ENCODE measurements at places on chromosomes 7 and 10.
A peak's percentile ranks its signal among the peaks of the same experiment; 100 is the strongest.

DNA sequence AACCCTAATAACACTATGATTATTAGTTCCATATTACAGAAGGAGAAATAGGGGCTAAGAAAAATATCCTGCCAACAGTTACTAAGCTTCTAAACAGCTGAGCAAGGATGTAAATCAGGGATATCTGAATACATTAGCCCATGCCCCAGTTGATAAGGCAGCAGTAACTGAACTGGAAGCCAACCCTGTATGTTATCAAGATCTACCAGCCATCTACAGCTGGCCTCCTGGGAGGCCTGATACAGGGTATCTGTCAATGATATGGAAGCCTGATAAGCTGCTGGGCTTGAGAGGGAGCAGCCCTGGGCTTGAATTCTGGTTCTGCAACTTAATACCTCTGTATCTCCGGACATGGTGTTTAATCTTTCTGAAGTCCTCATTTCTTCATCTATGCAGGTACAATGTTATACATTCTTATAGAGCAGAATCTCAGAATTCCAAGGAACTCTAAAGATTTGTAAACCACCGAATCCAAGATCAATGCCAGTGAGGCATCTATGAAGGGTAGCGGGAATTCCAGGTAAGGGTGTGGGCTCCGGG lies 37.9 kb upstream of the AFAP1L2 start:
- DNase-seq, result no peak

DNA sequence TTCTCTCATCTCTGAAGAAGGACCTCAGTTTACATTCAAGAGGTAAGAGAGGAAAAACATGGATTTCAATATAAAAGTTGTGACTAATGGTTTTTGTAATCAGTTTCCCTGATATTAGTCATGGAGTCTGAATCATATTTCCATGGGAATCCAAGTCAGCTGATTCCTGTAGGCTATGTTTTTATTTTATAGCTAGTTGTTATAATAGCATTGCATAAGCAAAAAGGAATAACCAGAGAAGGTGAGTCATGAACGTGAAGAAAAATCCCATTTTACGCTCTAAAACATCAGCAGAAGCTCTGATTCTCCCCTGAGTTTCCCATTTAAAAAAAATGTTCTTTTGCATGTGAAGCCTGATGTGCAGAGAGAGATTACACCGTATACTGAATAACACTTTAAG lies 299.3 kb downstream of the SFMBT2 start:
- no peak for DNase-seq

- DNase-seq, result no peak
Observed at GRCh38 chr7:138797715-138798320, at the start of the genes ATP6V0A4 and TMEM213. Gene ATP6V0A4 (minus strand): TSS chr7:138798196. CDS start chr7:138771247, 26,949 bp downstream. Gene TMEM213 (plus strand): TSS chr7:138797994. CDS start chr7:138798105, 111 bp downstream.

- no peak for DNase-seq
Observed at GRCh38 chr10:52706332-52707070, 66.1 kb downstream of the MBL2 start.

- DNase-seq, result no peak
Observed at GRCh38 chr7:14197280-14197679, 207.8 kb upstream of the ETV1 start.

GRCh38 chr7:10770176-10770575 lies 203.5 kb upstream of the PHF14 start:
- DNase-seq, result no peak

DNA sequence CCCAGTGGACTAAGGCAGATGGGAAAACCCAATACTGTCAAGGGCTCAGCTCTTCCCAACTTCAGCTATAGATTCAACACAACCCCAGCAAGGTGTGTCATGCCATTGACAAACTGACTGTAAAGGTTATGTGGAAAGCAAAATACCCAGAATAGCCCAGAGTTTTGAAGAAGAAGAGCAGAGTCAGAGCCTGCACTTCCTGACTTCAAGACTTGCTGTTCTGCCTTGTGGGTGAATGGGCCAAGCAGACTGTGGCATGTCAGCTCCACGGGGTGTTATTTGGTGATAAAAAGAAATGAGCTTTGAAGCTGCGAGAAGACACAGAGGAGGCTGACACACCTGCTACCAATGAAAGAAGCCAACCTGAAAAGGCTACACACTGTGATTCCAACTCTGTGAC lies 89.7 kb downstream of the NKX6-2 start:
- no peak for DNase-seq

GRCh38 chr7:157523766-157524421 lies 187.1 kb downstream of the DNAJB6 start:
- no peak for DNase-seq

GRCh38 chr7:5396542-5396941 lies 27.1 kb downstream of the TNRC18 start:
- peak; percentile 38 for DNase-seq

GRCh38 chr10:7357193-7357592 lies 53.6 kb downstream of the SFMBT2 start:
- DNase-seq, result no peak

- no peak for DNase-seq
Observed at GRCh38 chr10:23110722-23111516, 15.5 kb downstream of the MSRB2 start.

GRCh38 chr10:62856021-62856420 lies 39.9 kb upstream of the EGR2 start:
- no peak for DNase-seq

GRCh38 chr7:112372101-112372500 lies 78.2 kb upstream of the IFRD1 start:
- DNase-seq, result no peak

DNA sequence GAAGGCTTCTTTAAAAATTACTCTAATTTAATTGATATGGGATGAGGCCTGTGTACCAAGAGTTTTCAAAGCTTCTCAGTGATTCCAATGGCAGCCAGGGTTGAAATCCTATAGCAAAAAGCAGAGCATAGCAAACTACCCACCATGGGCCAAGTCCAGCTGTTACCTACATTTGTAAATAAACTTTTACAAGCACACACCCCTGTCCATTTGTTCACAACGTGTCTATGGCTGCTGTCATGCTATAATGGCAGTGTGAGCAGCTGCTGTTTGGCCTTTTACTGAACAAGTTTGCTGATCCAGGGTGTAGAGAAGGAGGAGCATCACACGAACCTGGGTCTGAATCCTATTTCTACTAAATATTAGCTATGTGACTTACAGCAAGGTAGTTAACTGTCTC lies 50.0 kb downstream of the NPY start:
- DNase-seq, result no peak

DNA sequence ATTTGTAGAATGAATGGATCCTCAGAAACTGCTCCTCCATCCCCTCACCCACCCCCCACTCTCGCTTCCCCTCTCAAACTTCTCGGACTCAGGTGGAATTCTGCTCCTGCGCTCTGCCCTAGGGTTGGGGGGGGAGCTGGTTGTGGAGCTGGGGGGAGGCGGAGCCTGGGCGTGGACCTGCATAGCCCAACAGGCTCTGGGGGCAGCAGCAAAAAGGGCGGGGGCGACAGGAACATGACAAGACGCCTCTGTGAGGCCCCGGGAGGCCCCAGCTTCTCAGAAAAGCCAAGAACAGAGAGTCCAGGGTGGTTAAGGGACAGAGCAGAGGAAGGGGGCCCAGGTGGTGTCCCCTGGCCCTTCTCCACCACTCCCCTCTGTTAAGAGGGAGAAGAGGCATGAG lies 3.5 kb downstream of the TSC22D4 start:
- no peak for DNase-seq

- DNase-seq, result no peak
Observed at GRCh38 chr10:63214571-63214970, 81.4 kb downstream of the NRBF2 start.

GRCh38 chr10:15448598-15448997 lies 77.5 kb upstream of the FAM171A1 start:
- DNase-seq, result no peak

DNA sequence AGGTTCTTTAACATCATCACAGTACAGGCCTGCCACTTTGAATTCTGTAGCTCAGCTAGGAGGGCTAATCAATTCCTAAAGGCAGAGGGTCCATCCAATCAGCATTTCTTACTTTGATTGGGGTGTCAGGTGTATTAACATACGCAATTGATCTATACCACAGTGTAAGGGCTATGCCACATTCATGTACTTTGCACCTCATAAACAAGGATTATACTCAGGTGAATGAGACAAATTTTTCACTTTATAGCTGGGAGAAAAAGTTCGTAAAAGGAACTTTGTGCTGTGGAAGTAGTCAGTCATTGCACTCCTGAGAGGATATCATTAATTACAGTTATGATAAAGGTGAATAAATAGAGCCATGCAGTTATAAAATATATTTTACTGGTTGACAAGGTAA lies 119.9 kb upstream of the AHR start:
- DNase-seq, result no peak

- no peak for DNase-seq
Observed at GRCh38 chr10:48608279-48608681, 3.4 kb upstream of the ARHGAP22 start.

DNA sequence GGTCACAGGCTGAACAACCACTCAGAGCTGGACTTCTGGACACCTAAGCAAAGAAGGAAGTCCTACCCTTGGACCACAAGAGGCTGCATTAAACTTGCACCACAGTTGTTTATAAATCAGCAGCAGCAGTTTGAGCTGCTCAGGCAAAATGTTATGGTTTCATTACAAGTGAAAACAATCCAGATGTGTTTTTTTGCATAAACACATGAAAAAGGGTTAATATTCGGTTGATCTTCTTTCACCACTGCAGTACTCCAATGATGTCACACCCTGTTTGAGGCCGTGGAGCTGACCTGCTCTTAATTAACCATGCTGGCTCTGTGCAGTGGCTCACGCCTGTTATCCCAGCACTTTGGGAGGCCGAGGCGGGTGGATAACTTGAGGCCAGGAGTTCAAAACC lies 490.8 kb upstream of the CELF2 start:
- DNase-seq, result no peak

GRCh38 chr10:28806488-28806941 lies 129.2 kb downstream of the BAMBI start:
- no peak for DNase-seq

DNA sequence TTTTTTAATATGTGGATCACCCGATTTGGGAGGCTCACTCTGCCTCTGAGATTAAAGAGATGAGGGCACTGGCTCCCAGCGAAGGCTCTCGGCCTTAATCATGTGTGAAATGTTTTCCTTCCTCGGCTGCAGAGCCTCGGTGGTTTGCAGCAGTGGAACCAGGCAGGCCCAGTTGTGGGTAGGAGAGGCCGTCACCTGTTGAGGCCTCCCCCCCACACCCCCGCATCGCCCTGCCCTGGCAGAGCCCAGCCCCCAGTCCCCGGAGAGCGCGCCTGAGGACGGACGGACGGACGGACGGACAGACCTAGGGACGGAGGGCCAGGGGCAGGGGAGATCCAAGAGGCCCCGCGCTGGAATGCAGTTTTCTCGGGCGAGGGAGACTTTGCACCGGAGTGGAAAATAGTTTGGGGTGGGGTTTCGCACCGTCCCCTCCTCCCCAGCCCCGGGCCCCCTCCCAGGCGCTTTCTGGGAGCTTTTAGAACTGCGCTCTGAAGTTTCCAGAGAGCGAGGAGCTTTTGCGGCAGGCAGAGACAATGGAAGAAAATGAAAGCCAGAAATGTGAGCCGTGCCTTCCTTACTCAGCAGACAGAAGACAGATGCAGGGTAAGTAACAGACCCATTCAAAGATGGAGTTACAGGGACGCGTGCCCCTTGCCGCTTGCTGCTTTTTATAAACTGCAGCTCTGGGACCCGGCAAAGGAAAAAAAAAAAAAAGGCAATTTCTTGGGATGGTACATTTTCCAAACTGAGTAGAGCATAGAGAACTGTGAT lies at the start of gene KIAA1217:
KIAA1217 (plus strand) TSS at position 478 of the 771 bp plus-strand sequence; CDS start at position 534, 56 bp downstream.
- no peak for DNase-seq

- no peak for DNase-seq
Observed at GRCh38 chr7:21758286-21758685, 187.4 kb downstream of the CDCA7L start.

GRCh38 chr10:1047937-1048336 lies 982 bp downstream of the IDI1 start:
- no peak for DNase-seq

GRCh38 chr10:33353853-33354252 lies 19.4 kb upstream of the NRP1 start:
- DNase-seq, result no peak

DNA sequence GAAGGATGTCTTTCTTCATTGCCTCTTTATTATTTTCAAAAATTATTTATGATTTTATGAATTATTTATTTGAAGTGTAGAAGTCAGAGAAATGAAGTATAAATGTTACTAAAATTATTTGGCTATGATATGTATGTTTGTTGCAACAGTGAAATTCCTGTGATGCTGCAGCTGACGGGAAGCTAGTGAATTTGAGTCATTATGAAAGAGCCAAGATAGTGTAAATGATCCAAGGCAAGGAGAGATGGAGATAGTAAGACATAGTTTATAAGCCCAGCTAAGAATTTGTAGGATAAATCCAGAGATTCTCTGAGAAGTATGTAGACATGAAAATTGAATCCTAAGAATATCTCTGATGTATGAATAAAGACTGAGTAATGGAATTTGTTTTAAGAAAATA lies 30.8 kb downstream of the CASD1 start:
- no peak for DNase-seq

- no peak for DNase-seq
Observed at GRCh38 chr7:48088559-48089045, 463 bp upstream of the UPP1 start.

GRCh38 chr7:133301444-133301843 lies 48.6 kb downstream of the EXOC4 start:
- no peak for DNase-seq

GRCh38 chr10:115295213-115295805 lies 202.1 kb downstream of the ATRNL1 start:
- DNase-seq, result no peak

- DNase-seq, result no peak
Observed at GRCh38 chr7:4297918-4298219, 384.2 kb upstream of the FOXK1 start.

DNA sequence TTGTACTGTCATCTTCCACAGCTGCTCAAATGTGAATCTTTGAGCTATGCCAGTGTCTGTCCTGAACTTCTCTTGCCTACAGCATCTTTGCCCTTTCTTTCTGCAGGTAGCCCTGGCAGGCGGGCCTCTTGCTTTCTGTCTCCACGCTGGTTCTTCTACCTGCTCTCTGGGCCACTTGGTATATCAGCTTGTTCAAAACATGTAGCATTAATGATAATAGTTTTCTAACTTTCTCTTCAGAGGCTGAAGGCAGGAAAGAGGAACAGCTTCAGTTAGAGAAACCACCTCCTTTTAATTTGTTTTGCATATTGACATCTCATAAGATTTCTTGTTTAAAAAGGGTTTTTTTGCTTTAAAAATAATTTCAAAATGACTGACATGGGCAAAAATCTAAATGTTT lies 923 bp upstream of the FGL2 start:
- DNase-seq, result no peak

- no peak for DNase-seq
Observed at GRCh38 chr7:98252425-98253054, 508 bp upstream of the TECPR1 start.

- DNase-seq, result no peak
Observed at GRCh38 chr10:19654576-19654975, 161.7 kb upstream of the PLXDC2 start.

DNA sequence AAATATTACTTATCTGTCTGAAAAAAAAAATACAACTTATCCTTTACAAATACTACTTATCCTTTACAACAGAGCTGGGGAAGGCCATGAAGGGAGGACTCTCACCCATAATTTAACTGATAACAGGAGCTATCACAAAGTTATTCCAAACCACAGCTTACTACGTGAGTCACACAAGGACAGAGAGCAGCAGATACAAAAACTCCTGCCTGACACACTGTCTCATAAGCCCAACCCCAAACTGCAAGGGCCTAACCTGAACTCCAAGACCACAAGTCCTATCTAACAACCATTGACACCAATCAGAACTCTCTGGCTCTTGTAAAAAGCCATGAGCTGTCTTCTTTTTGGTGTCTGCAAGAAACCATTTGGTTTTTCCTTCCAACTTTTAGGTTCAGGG lies 28.5 kb upstream of the CXCL12 start:
- no peak for DNase-seq
